ENCODE measurements at places on chromosomes 1 and 21. TPM values are rescaled to one million over a fixed set of nuclear protein-coding genes. Genes with fewer than 3 reads are reported as not detected.
A peak's percentile ranks its signal among the peaks of the same experiment; 100 is the strongest.

DNA sequence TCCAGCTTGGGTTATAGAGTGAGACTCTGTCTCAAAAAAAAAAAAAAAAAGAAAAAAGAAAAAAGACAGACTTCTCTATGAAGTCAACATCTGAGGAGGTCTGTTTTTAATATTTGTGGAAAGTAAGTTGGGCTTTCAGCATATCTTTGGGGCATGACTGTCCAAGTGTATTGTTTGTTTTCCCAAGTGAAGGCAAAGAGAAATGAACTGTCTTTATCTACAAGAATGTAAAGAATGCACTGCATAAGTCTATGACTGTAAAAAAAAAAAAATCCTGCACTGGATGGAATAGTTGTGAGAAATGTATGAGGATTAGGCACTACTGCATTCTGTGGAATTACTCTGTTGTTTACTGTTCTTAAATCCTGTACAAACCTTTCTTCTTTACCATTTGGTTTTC, 45.6 kb upstream of the TMEM61 start:
- no peak for ATAC-seq

- ATAC-seq: no peak
Observed at GRCh38 chr1:13830170-13830569, 130.2 kb downstream of the PRDM2 start.

Gene ARHGEF10L
- total RNA-seq: not detected

DNA sequence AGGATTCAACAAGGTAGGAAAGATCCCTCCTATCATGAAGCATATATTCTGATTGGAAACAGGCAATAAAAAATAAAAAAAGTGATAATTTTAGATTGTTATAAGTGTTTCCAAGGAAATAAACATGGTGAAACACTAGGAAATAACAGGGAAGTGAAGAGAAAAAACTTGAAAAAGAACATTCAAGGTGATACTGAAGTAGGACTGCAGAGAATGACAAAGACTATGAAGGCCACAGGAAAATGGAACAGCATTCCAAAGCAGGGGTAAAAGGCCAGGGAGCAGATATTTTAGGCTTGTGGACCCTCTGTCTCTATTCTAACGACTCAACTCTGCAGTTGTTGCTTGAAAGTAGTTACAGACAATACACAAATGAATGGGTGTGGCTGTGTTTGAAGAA, 7.9 kb downstream of the ANKRD45 start:
- ATAC-seq: no peak

Gene LRRC47
- total RNA-seq: 26.4 TPM

DNA sequence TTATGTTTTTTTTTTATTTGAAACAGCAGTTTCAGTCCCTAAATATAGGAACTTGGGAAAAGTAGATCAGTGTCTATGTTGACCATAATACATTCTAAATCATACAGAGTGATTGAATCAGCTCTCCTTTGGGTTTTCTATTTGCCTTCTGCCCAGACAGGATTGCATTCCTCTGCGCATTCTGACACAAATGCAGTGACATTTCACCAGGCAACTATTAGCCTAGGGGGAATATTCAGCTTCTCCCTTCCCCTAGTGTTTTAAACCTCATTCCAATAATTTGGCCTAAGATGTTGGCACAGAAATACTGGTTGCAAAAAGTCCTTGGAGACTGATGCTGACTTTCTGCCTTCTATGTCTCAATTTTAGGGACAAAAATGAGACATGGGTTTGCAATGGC, 172.8 kb downstream of the PTGER3 start:
- ATAC-seq: no peak

DNA sequence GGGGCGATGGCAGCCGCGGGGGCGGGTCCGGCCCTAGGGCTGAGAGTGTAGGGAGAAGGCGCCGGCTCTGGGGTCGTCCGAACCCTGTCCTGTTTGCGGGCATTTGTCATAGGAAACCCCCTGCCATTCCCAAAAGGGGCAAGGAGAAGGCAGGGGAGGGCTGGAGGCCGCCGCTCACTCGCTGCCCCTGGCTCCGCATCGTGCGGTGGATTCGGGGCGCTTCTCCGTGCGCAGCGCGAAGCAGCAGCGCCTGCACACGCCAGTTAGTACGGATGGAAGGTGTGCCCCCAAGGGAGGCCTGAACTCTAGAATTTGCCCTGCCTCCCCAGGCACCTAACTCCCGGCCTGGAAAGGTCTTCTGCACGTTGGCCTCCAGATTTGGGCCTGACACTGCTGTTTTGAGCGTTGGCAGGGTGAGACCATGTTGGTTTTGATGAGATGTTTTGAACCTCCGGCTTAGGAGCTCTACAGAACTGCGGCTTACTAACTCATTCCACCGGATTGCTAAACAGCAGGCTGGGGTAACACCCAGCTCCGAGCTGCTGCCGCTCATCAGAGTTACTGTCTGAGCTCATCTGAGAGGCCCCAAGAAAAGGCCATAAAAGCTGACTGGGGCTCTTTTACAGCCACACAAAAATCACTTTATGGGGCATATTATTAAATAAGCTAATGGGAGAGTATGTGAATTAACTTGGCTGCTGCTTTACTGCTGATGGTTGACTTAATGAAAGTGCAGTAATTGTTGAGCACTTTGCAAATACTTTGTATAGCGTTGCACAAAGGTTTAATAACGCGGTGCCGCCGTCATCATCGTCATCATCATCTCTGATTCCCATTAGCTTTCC, 987 bp downstream of the GPR137B start:
- ATAC-seq: peak; percentile 80

Gene MRPL39
- total RNA-seq: 55.7 TPM

DNA sequence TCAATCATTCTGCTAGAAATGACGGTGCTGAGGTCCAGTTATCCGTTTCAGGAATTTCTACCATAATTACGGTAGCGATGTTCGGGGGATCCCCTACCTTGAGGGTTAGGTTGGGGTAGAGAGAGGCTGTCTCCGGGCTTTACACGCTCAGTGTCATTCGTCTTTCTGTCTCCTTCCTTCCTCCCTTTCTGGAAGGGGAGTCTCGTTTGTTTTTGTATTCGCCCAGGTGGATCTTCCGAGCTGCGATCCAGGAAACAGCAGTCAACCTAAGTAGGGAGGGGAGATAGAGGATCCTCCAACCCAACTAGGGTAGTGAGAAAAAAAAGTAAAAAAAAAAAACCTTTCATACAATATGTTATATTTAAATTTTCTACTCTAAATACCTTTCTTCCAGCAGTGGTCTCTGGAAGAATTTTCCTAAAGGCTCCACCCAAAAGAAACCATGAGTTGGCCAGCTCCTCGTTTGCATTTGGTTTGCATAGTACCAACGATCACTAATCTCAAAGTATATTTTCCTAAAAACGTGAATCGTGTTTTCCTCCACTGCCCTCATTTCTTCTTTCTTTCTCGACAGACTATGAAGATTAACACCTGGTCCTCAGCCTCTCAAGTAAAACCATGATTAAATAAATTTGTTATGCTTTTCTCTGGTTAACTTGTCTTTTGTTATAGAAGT, 611 bp upstream of the PIK3C2B start:
- ATAC-seq: peak; percentile 73

Measured in activated T-helper 17 cell treated with anti-CD3 and anti-CD28 coated beads, Interleukin-2, amount 50 U/mL, for 72 hours (primary cell).